ENCODE measurements at places on chromosomes 5 and 9.

GRCh38 chr5:172878933-172879752 is 45.1 kb downstream of the ERGIC1 start:
- no peak for DNase-seq

GRCh38 chr5:176816043-176816745 is 5.8 kb downstream of the UNC5A start:
- DNase-seq: no peak

DNA sequence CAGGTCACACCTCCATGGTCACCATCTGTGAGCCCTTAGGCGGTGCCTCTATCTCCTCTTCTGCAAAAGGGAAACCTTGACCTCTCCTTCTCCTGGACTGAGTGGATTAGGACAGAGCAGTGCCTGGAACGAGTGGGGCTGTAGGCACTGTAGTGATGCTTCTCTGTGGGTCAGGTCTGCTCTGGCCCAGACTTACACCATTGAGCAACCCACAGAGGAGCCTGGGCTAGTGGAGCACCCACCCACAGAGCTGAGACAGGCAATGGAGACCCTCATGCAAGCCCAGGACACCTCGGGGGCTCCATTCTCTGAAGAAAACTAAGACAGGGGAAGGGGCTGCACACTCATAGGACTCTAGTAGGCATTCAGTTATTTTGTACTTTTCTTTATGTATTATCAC is 400.6 kb downstream of the GADD45G start:
- no peak for DNase-seq

- no peak for DNase-seq
Observed at GRCh38 chr9:127050591-127051001, 71.8 kb downstream of the ANGPTL2 start.

DNA sequence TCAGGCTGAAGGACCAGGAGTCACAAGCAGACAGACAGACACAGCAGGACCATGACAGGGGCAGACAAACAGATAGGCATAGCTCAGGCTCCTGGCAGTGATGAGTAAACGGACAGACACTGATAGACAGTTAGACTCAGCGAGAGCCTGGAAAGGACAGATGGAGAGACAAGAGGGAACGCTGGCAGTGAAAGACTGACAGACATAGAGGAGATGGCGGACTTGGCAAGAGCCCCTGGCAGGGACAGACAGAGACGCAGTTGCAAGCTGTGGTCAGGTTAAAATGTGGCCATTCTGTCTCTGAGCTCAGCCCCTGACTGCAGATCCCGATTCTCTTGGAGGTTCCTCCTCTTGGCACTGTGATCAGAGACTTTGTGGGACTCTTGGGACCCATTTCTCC is 13.6 kb downstream of the CSF2 start:
- DNase-seq: peak; percentile 41

GRCh38 chr5:134038138-134038537 is 33.4 kb upstream of the VDAC1 start:
- no peak for DNase-seq

GRCh38 chr5:179264053-179264782 is 81.0 kb downstream of the ADAMTS2 start:
- no peak for DNase-seq

Measured in RCC 7860 (cell line).